ENCODE measurements at places on chromosomes 4 and X. TPM values are rescaled to one million over a fixed set of nuclear protein-coding genes. Genes with fewer than 3 reads are reported as not detected.

The CHM gene
- 18.3 TPM for total RNA-seq

The ETDA gene
- not detected for total RNA-seq

The TBX22 gene
- not detected for total RNA-seq

The IKBKG gene
- 19.0 TPM for total RNA-seq

The SPIN2A gene
- 0.21 TPM for total RNA-seq

Data from pulmonary artery endothelial cell (primary cell).